ENCODE measurements at places on chromosomes 6 and 20. TPM values are rescaled to one million over a fixed set of nuclear protein-coding genes. Genes with fewer than 3 reads are reported as not detected.

TPX2 gene
- total RNA-seq = 164 TPM

ARMC12 gene
- total RNA-seq = 0.57 TPM

AKAP12 gene
- total RNA-seq = 9.2 TPM

CTCFL gene
- total RNA-seq = not detected

DCDC2 gene
- 4.2 TPM for total RNA-seq
